ENCODE measurements at places on chromosomes 3 and 15.

GRCh38 chr15:99961011-99961441 lies 227.8 kb upstream of the LYSMD4 start:
- no peak for DNase-seq

DNA sequence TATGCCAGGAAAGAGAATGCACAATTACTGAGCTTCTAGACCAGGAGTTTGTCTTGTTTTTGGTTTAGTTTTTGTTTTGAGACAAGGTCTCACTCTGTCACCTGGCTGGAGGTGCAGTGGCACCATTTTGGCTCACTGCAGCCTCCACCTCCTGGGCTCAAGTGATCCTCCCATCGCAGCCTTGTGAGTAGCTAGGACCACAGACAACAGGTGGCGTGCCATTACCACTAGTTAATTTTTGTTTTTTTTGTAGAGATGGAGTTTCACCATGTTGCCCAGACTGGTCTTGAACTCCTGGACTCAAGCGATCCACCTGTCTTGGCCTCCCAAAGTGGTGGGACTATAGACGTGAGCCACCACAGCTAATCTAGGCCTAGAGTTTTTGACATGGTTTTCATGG lies 104.4 kb upstream of the CCDC54 start:
- no peak for DNase-seq

DNA sequence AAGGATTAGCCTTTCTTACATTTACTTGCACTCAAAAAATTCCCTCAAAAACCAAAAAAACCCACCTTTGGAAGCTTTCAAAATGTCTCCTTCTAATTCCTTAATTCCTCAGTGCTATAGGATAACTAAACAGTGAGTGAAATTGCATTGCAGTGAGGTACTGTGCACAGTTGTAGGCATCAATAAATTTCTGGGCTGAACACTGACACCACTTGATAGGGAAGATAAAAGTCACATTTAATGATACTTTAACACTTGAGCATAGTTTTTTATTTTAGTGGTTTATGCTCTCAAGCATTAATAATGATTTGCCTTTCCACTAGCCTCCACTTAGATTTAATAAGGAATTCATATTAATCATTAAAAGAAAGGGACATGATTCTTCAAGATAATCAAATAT lies 52.3 kb downstream of the MAP2K5 start:
- no peak for DNase-seq

GRCh38 chr15:42996871-42997270 lies 76.3 kb upstream of the TTBK2 start:
- DNase-seq: no peak

- DNase-seq: no peak
Observed at GRCh38 chr3:12659316-12660015, 4.5 kb downstream of the RAF1 start.

DNA sequence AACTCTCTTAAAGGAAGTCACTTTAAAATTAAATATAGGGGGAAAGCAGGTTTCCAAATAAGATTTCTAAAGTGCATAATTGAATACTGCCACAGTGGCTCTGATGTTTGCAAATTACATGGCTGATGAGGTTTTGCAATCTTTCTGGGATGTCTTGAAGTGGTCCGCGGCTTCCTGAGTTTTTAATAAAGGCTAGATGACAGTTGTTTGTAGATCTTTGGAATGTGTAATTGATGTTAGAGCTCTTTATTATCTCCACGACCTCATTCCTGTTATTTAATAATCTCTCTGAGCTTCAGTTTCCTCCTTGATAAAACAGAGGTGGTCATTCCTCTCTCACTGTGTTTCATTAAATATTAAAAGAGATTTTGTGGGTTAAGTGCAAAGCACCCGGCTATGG lies 27.0 kb upstream of the CEMIP start:
- DNase-seq: no peak

- no peak for DNase-seq
Observed at GRCh38 chr3:160498202-160498601, 48.6 kb upstream of the TRIM59 start.

DNA sequence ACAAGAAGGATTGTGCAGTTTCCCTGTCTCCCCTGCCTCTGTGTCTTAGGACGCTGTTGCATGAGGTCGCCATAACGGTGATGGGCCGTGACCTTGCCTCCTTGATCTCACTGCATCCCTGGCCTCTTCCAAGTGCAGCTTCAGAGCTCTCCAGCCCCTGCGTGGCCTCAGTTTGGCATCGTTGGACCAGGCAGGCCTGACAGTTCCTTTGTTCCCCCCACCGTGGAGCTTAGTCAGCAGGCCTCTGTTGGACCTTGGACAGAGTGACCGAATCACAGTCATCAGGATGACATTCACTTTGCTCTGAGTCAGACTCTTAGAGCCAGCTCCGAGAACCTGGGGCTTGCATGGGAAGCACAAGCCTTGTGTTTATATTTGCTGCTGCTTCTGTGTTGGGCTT lies 139.4 kb downstream of the OPA1 start:
- peak; percentile 24 for DNase-seq

DNA sequence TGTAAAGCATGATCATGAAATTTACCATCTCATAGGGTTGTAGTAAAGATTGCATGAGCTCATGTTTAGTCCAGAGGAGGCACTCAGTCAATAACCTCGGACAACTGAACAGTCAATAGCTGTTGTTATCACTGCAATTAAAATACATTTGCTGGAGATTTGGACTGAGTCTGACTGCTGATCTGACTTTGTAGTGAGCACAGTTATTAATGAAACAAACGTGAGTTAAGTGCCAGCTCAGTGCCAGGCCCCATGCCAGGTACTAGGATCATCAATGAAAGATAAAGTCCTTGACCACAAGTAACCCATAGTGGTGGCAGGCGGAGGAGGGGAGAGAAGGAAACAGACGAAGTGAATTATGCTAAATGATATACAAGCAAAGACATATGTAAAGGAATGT lies 43.7 kb upstream of the PRICKLE2 start:
- DNase-seq: no peak

DNA sequence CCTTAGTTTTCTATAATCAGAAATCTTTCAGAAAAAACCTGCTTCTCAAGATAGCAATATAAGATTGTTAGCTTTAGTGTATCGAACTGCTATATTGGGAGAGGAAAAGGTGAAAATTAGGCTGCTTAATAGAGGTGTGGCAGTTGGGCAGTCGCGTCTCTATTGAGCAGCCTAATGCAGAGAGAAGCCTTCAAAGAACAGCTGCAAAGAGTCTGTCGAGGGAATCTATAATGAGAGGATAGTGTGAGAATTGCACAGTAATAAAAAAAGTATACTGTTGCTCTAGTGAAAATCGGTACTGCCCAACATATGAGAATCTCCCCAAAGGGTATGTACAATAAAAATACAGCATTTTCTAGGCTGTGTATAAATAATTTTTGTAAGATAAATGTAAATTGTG lies 184.4 kb downstream of the TCF12 start:
- DNase-seq: no peak

- no peak for DNase-seq
Observed at GRCh38 chr15:45648521-45649200, 13.8 kb downstream of the SQOR start.

DNA sequence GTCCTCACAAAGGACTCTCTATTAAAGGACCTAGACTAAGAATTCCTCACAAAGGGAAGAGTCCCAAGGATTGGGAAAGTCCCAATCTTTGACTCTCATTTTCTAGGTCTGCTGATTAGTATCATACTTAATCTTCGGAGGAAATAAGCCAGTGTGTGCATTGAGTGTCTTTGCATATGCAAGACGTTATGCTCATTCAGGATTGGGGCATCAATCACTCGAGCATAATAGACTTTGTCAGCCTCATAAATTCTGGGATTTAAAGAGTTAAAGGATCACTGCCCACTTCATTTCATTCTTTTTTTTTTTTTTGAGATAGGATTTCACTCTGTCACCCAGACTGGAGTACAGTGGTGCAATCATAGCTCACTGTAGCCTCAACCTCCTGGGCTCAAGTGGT lies 154.3 kb downstream of the RBPMS2 start:
- DNase-seq: no peak

GRCh38 chr3:181794011-181794790 lies 82.5 kb downstream of the SOX2 start:
- no peak for DNase-seq

DNA sequence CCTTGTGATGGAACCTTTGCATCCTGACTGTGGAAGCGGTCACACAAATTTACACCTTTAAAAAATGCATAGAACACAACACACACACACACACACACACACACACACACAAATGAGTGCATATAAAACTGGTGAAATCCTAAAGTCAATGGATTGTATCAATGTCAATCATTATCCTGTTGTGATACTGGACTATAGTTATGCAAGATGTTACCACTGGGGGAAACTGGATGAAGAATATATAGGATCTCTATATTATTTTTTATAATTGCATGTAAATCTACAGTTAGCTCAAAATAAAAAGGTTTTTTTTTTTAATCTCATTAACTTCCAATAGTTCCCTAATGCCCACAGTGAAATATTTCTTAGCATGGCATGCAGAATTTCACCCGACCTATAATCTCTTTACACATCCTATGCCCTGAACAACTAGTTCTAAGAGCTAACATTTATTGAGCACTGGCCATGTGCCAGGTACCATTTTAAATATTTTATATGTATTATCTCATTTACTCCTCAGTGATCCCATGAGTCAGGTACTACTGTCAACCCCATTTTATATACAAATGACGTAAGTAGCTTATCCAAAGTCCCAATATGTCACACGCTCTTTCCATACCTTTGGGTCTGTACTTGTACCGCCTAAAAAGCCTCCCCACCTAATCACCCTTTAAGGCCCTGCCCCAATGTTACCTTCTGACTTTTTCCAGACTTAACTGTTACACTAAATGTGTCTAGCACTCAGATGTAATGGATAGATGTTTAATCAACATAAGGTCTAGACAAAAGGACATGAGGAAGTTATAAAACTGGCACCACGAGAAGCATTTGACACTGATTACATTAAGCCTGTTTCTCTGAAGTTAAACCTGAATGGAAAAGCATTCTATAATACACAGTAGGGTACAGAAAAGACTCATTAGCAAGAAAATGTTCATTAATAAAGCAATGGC lies 5.5 kb downstream of the ABCC5 start:
- DNase-seq: no peak

DNA sequence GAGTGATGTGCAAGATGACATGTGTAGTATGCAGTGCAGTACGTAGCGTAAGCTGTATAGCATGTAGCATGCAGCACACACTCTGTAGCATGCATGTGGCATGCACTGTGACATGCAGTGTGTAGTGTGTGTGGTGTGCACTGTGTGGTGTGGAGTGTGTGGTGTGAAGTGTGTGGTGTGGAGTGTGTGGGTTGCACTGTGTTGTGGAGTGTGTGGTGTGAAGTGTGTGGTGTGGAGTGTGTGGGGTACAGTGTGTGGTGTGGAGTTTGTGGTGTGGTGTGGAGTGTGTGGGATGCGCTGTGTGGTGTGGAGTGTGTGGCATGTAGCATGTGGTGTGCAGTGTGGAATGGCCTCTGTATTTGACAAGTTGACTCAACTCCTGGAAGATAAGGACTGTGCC lies 39.2 kb downstream of the ROPN1B start:
- DNase-seq: no peak

GRCh38 chr3:46666453-46666845 lies 27.0 kb downstream of the ALS2CL start:
- no peak for DNase-seq

DNA sequence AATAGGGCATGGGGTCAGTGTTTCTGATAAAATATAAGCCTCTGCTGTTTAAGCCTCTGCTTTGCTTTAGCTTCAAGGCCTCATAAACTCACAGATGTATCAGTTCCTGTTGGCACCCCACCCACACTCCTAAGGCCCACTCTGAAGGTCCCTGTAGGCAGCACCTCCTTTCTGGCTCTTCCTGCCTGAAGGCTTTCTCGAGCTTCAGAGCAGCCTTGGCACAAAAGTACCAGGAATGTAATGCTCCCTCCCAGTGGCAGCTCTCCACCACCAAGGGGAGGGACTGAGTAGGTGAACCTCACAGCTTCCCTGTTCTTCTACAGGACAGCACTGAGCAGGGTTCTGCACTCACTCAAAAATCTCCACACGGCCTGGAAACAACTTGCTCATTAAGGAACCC lies 102.2 kb downstream of the ABHD5 start:
- no peak for DNase-seq

DNA sequence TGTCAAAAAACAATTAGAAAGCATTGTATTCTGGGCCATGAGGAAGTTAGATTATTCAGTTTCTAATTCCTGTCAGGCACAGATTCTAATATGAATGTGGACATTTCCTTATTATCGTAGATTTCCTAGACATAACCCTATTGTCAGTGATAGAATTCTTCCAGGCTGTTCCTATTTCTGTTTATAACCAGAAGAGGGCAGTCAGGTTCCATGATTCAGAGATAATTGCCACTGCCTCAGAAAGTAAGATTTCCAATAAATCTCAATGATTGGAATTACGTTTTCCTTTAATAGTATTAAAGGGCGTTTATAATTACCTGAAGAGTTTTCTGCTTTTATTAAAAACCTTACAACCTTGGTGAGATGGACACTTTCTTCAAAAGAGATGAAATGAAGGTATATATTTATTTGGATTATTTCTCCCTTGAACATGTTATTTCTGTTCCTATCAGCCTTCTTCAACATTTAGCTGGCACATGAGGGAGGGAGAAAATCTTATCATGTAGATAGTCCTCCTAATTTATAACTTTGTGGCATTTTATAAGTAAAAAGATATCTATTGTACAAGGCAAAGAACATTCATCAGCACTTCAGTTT lies 439.2 kb downstream of the MCTP2 start:
- DNase-seq: no peak

DNA sequence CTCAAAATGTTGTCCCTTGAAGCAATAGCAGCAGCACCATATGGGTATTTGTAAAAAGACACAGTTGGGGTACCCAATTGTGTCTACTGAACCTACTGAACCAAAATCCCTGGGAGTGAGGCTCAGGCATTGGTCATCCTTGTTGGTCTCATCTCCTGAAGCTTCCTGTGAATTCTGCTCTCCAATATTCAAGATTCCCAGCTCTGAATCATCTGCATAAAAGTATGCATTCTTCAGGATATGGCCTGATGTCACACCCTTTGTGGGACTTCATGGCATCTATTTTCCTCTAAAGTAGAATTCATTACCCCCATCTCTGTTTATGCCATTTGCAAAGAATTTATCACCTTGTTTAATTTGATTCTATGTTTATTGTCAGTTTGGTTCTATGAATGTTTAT lies 13.3 kb upstream of the PTX3 start:
- no peak for DNase-seq
